ENCODE measurements at places on chromosomes 12 and 14. TPM values are rescaled to one million over a fixed set of nuclear protein-coding genes. Genes with fewer than 3 reads are reported as not detected.

CLEC4A gene
- not detected for total RNA-seq

LRIG3 gene
- total RNA-seq = 23.0 TPM

SCNN1A gene
- total RNA-seq = 7.7 TPM

LBHD2 gene
- total RNA-seq = not detected

KRT6C gene
- 11.7 TPM for total RNA-seq

TMEM132C gene
- total RNA-seq = not detected

EID3 gene
- total RNA-seq = 0.78 TPM

RTL1 gene
- not detected for total RNA-seq

SLC10A1 gene
- not detected for total RNA-seq

SMIM41 gene
- not detected for total RNA-seq

Data from hair follicular keratinocyte (primary cell).